ENCODE measurements at places on chromosomes 7 and 10.

DNA sequence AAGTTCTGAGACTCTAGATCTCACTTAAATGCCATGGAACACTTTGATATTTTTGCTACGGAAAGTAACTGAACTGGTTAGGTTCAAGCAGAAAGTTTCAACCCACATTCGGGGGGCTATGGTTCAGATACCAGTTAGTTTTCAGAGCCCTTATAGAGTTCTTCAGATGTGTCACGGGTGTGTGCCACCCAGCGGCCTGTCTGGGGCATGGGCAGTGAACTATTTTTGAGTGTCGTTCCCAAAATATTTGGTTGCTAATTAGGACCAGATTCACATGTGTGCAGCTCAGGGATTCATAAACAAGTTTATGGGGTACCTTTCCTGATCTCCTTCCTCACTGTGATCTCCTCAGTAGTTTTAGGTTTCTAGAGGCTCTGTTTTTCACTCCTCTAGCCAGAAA lies 271.9 kb downstream of the C7orf25 start:
- no peak for DNase-seq

- no peak for DNase-seq
These were observed 17.2 kb downstream of the WNT8B start for GRCh38 chr10:100480002-100480401.

GRCh38 chr10:131168238-131168875 lies 143.2 kb downstream of the TCERG1L start:
- DNase-seq: no peak

GRCh38 chr7:20038676-20039075 lies 178.5 kb downstream of the MACC1 start:
- no peak for DNase-seq
